Fibroblast of skin of left biceps (primary cell): ENCODE measurements at places on chromosomes 2 and 18.

DNA sequence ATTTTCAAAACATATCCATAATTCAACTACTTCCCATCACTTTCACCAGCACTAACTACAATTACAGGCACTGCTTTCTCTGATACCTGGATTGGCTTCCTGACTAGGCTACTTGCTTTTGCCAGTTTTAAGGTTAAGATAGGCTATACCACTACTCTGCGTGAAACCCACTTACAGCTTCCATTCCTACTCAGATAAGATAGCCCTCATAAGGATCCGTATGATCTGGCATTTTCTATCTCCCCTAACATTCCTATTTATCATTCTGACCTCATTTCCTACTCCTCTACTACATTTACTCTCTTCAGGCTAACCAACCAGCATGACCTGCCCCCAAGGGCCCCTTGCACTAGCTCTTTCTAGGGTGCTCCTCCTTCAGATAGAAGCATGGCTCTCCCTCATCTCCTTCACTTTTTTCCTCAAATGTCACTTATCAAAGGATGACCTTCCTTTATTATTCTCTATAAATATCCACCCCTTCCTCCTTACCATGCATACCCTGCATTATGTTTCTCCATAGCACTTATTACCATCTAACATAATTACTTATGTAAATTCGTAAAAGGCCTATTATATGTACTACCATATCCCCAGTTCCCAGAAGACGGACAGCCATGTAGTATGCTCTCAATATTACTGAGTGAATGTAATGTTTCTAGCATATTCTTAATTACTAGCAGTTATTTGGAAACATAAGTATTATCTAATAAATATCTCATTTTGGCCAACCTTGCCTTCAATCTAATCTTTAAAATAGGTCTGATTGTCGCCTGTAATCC, 4.4 kb downstream of the TIA1 start:
- no peak for DNase-seq

DNA sequence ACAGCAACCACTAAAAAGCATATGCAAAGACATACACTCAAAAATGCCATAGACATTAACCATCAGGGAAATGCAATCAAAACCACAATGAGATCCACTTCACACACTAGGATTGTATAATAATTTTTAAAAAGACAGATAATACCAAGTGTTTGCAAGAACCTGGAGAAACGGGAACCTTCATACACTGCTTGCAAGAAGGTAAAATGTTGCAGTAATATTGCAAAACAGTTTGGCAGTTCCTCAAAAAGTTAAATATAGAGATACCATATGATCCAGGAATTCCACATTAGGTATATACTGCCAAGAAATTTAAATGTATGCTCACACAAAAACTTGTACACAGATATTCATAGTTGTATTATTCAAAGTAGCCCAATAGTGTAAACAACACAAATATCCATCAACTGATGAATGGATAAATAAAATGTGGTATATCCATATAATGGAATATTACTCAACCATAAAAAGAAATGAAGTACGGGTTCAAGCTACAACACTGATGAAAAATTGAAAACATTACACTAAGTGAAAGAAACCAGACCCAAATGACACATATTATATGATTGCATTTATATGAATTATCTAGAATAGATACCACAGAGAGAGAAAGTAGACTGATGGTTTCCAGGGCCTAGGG, 14.7 kb upstream of the CHMP3 start:
- no peak for DNase-seq

- no peak for DNase-seq
These were observed 333.0 kb downstream of the RPRM start for GRCh38 chr2:153145470-153145978.

DNA sequence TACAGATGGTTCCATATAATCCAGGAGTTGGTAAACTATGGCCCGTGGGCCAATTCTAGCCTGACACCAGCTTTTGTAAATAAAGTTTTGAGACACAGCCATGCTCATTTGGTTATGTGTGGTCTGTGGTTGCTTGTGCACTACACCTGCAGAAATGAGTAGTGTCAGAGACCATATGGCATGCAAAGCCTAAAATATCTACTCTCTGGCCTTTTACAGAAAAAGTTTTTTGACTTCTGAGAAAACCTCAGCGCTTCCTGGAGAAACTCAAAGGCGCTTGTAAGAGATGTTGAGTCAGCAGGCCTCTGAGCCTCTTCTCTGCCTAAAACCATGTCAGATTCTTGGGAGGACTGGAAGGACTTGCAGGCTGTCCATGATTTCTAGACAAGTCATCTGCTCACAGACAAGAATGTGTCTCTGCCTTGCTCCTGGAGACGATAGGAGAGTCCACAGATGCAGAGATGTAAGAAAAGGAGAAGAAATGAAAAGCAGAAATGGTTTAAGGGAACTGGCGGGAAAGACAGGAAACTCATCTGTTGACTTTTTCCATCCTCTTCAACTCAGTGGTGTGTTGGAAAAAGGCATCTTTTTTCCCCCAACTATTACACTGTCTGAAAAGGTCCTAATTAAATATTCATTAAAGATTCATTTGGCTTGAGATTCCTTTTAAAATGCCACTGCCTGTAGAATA, 5.2 kb downstream of the TTC39C start:
- DNase-seq, result no peak

GRCh38 chr2:174682007-174682577, 82.2 kb downstream of the CHRNA1 start:
- no peak for DNase-seq

DNA sequence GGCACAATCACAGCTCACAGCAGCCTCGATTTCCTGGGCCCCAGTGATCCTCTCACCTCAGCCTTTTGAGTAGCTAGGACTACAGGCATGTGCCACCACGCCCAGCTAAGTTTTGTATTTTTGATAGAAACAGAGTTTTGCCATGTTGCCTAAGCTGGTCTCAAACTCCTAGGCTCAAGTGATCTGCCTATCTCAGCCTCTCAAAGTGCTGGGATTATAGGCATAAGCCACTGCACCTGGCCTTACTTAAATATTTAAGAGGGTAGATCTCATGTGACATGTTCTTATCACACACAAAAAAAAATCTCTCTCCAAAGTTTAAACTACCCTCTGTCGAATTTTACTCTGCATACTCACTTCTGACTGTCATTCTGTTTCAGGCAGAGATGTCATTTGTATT, 75.4 kb upstream of the CHRNA1 start:
- no peak for DNase-seq

- DNase-seq, result no peak
These were observed 370.4 kb downstream of the XIRP2 start for GRCh38 chr2:167258712-167259111.

DNA sequence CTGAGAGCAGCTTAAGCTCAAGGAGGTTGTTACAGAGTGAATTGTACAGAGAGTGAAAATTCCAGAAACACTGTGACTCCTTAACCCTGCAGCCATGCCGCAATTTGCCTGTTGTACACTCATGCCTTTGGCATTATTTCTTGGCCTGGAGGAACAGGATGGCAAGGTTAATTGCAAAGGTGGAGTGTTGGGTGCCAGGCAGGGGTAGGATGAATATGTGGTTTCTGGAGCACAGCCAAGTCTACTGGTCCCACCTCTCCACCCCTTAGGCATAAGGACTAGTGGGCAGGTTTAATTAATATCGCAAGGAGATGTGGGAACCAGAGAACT, 250.2 kb downstream of the LRRTM1 start:
- DNase-seq, result no peak

GRCh38 chr2:89834306-89834705, 1142.8 kb downstream of the RPIA start:
- no peak for DNase-seq

DNA sequence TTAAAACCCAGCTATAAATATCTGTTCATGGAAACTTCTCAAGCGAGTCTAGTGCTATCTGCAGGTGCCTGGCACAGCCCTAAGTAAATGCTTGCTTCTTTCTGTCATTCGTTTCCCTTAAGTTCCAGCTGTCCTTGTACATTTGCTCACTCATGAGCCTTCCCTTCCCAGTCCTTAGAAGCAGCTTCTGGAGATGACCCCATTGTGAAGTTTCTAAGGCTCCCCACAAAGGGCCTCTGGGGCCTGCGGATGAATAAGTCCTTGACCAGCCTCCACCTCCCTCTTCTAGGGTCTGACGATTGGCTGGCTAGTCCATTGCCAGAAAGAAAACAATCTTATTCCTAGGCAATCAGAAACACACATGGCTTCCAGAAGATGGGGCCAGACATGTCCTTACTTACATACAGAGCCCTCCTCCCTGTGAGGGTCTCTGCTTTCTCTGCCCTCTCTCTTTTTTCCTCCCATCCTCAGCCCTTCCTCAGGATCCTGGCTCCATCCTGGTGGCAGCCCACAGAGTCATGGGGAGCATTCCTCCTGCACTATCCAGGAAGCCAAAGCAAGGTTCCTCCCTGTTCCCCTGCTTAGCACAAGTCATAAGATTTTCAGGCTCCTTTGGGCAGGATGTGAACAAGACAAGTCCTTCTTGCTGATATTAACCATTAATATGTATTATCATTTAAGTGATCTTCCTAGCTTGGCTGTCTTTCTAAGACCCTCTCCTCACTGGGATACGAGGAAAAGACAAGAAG, 87.3 kb downstream of the TNFRSF11A start:
- no peak for DNase-seq

DNA sequence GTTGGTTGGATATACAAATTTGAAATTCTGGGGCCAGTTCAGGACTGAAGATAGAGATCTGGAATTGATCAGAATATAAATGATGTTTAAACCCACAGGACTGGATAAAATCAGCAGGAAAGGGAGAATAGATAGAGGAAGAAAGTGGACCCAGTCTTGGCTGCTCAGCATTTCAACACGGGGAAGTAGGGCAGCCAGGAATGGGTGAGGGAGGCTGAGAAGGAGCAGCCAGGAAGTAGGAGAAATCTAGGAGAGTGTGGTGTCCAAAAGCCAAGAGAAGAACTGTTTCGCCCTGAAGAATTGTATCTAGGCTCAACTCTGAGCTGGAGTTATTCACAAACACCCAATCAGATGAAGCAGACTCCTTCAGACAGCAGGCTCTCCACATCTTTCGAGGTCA, 197.9 kb downstream of the CDCA7 start:
- no peak for DNase-seq

DNA sequence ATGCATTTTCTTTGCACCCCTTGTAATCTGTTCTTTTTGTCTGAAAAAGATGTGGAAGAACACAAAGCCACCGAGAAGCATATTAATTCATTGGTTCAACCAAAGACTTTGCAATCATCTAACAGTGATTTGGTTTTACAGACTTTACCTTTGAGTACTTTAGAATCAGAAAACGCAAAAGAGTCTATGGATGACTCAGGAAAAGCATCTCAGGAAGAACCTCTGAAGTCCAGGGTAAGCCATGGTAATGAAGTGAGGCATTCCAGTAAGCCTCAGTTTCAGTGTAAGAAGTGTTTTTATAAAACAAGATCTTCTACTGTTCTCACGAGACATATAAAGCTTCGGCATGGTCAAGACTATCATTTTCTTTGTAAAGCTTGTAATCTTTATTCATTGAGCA, 35.2 kb downstream of the ZNF407 start:
- no peak for DNase-seq

- no peak for DNase-seq
These were observed at the start of gene REG3G for GRCh38 chr2:79025421-79025820. Gene REG3G, plus strand, starts transcription at chr2:79025702. Its CDS starts 392 bp downstream, at chr2:79026094.

DNA sequence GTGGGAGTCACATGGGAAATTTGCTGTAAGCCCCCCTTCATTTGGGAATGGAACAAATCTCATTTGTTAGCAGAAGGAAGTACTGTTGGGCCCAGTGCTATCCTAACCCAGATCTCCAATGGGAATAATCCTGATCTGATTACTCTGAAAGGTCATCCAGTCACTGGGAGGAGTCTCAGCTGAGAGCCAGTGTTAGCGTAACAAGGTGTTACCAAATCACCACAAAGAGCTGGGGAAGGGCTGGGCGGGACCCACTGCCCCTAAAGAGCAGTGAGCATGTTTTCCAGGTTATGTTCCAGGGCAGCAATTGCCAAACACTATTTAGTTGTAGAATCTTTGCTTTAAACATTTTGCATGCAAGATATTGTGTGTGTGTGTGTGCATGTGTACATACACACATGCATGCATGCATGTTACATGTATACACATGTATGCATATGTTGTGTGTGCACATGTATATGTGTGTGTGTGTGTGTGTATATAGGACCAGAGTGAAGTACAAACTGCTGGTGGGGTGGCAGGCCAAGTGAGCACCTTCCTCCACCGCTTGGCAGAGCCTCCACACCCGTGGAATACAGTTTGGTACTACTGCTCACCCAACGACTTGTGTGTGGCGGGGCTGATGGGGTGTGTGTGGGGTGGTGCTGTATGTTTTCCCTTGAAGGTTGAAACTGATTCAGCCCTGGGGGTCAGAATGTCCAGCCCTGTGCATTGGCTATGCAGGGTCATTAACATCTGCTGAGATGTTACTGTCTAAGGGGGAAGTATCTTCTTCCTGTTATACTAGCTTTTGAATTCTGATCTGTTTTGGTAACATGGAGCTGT, 15.2 kb downstream of the INPP5D start:
- DNase-seq, result no peak
